ENCODE measurements at places on chromosomes 7 and 10.
A peak's percentile ranks its signal among the peaks of the same experiment; 100 is the strongest.

GRCh38 chr7:78296644-78297371 is 498.2 kb downstream of the PHTF2 start:
- DNase-seq: no peak

- peak; percentile 70 for DNase-seq
These were observed 512 bp upstream of the VIM start for GRCh38 chr10:17227367-17228090.

- DNase-seq: no peak
These were observed 3.1 kb upstream of the SLC13A4 start for GRCh38 chr7:135731131-135731530.

GRCh38 chr7:9776900-9777299 is 1196.8 kb upstream of the PHF14 start:
- DNase-seq: no peak

GRCh38 chr7:45601816-45602540 is 27.8 kb downstream of the ADCY1 start:
- DNase-seq: no peak

GRCh38 chr7:148487912-148488311 is 102.7 kb upstream of the C7orf33 start:
- DNase-seq: no peak

DNA sequence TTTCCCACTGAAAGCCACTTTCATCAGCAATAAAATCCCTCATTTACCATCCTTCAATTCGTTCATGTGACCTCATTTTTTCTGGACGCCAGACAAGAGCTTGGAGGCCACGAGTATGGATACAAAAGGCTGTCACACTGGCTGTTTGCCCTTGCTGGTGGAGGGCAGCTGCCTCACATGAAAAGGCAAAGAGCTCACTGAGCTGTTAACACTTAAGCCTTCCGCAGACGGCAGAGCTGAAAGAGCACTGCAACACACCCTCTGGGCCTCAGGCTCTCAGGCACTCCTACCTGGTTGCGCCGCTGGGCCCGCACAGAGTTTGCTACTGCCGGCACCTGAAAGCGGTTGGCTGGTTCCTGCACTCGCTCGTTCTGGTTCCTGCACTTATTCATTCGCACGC is 193.5 kb downstream of the CFTR start:
- no peak for DNase-seq

- no peak for DNase-seq
These were observed 171.5 kb downstream of the CYP26A1 start for GRCh38 chr10:93245147-93245546.

DNA sequence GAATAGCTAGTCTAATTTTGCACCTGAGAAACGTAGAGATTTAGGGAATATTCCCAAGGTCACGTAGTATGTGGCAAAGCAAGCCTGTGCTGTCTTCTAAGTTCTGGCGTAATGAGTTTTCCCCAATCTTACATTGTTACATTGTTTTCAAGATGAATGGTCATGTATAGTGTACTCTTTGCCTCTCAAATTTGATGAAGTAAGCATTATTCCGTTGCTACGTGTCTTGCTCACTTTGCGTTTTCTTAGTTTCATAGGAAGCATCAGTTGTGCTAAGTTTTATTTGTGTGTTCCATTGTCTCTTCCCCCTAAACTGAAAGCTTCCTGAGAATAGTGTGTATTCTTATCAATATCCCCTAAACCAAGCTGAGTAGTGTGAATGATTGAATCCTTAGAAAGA is 637.6 kb upstream of the C7orf33 start:
- no peak for DNase-seq

DNA sequence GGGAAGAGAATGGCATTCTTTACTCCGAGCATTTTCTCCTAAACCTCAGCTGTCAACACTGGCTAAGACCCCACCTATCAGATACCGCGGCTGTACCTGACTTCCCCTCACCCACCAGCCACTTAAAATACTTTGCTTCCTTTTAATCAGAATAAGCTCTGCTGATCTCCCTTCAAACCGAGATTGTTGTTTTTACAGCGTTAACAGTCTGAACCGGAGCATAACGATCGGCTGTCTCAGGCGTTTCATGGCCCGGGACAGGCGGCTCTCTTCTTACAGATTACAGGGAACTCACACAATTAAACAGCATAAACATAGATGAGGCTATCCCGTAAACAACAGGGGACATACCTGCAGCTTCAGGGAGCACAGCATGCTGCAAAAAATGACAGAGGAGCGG is 174.3 kb upstream of the RNF32 start:
- DNase-seq: no peak

- DNase-seq: no peak
These were observed 281.9 kb downstream of the CAMK1D start for GRCh38 chr10:12631216-12631615.

DNA sequence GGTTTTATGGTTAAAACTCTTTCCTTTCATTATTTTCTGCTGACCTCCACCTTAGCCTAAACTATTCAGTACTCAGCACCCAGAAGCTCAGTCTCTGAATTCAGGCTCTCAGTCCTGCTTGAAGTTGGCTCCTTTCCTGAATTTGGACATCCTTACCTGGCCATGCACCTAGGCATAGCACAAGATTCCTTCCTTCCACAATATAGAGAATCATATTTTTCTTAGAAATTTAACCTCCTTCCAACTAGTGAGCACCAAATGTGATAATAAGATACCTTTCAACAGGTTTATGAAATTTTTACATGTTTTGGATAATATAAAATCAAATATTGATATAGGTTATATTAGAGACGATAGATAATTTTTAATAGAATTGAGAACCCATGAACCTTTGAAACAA is 905.6 kb upstream of the GHITM start:
- no peak for DNase-seq

- DNase-seq: no peak
These were observed 1255.3 kb upstream of the LRRN3 start for GRCh38 chr7:109835577-109835976.

DNA sequence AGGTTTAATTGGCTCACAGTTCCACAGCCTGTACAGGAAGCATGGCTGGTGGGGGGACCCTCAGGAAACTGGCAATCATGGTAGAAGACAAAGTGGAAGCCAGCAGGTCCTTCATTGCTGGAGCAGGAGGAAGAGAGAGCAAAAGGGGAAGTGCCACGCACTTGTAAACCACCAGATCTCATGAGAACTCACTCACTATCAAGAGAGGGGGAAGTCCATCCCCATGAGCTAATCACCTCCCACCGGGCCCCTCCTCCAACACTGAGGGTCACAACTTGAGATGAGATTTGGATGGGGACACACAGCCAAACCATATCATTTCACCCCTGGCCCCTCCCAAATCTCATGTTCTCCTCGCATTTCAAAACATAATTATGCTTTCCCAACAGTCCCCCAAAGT is 171.9 kb upstream of the CACNA2D1 start:
- DNase-seq: no peak

DNA sequence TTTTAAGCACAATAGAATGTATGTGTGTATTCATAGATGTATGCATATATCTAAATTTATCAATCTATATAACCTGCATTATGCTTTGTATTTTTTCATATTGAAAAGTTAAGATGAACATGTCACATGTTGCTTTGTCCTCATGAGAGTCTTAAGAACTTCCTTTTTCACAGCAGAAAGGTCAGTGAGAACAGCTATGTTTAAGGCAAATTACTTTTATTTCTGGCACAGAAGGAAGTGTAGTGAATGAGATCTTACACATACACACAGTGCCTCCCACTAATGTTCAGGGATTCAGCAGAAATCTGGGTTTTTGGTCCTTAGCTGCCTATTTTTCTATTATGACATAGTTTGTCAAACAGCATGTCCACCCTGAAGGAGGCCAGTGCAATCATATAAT is 134.8 kb downstream of the TMEM26 start:
- DNase-seq: no peak

DNA sequence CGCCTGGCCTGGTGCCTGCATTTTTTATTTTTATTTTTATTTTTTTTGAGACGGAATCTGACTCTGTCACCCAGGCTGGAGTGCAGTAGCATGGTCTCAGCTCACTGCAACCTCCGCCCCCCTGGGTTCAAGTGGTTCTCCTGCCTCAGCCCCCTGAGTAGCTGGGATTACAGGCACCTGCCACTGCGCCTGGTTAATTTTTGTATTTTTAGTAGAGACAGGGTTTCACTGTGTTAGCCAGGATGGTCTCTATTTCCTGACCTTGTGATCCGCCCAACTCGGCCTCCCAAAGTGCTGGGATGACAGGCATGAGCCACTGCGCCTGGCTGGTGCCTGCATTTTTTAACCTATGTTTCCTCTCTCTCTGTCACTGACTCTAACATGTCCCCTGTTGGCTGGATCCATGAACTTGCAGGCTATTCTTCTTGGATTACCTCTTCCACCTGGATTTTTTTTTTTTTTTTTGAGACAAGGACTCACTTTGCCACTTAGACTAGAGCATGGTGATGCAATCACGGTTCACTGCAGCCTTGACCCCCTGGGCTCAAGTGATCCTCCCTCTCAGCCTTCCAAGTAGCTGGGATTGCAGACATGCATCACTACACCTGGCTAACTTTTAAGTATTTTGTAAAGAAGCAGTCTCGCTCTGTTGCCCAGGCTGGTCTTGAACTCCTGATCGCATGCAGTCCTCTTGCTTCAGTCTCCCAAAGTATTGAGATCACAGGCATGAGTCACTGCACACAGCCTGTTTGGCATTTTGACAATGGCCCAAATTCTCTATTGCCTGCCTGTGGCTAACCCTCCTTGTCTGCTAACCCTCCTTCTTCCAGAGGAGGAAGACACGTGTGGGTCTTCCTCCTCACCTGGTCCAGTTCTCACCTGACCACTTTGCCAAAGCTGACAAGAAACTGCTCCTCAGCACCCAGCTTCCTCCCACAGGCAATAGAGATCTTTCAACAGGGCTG is 23.0 kb upstream of the PRPF18 start:
- no peak for DNase-seq

DNA sequence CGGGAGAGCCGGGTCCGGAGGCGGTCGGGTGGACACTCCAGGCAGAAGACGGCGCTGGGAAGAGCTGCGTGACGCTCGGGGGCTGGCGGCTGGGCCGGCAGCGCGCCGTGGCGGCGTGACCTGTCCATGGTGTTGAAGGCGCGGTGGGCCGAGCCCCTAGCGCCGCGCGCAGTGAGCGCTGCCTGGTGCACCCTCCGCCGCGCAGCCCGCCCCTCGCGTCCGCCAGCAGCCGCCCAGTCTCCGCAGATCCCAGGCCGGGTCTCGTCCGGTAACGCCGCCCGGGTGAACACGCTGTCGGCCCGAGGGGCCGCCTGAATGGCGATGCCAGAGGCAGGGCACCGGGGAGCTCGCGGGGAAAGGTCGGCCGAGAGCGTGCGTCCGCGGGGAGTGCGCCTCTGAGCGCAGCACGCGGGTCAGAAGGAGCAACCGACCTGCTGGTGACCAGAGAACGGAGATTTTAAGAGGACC is 657 bp upstream of the TMEM178B start:
- peak; percentile 40 for DNase-seq

- DNase-seq: no peak
These were observed 395.6 kb downstream of the TNS3 start for GRCh38 chr7:47186316-47186715.

DNA sequence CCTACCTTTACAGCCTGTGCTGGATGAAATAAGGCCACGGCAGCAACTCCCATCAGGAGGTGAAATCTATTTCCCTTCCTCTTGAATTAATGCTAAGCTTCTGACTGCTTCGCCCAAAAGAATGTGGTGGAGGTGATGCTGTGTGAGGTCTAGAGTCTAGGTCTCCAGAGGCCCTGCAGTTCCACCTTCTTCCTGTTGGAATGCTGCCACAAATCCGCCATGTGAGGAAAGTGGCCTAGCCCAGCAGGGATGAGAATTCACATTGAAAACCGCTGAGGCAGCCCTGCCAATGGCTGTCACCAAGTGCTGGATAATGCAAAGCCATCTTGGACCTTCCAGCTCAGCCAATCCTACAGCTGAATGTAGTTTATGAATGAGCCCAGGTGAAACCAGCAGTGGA is 28.0 kb downstream of the RHOBTB1 start:
- DNase-seq: no peak

DNA sequence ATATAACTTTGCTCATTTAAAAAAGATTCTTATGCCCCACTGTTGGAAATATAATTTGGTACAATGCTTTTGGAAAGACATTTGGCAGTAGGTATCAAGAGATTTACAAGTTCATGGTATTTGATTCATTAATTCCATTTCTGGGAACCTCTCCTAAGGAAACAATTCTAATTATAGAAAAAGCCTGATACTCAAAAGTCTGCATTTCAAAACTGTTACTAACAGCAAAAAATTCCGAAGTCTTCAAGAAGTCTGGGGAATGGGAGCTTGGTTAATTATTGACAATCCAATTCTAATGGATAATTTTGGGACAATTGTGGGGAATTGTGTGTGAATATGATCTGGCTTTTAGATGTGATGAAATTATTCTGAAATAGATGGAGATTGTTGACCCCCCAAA is 59.6 kb downstream of the HDAC9 start:
- DNase-seq: no peak

- DNase-seq: no peak
These were observed 202.7 kb downstream of the HDAC9 start for GRCh38 chr7:18698258-18698734.

GRCh38 chr10:43700306-43700705 is 51.6 kb upstream of the ZNF32 start:
- no peak for DNase-seq

GRCh38 chr7:32221736-32222135 is 151.5 kb upstream of the PDE1C start:
- no peak for DNase-seq

DNA sequence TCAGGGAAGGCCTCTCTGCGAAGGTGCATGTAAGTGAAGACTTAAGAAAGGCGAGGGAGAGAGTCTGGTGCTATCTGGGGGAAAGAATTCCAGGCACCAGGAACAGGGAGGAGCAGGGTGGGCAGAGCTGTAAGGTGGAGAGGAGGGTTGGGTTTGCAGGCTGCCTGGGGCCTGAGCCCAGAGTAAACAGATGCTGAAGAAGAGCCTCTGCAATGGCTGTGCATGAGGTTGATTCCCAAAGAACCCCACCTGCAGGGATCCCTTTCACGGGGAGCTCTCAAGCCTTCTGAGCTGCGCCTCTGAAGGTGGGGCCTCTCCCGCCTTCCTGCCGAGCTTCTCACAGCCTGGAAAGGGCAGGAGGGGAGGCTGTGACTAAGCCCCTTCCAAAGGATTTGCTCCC is 115.1 kb downstream of the RNF216 start:
- DNase-seq: no peak

DNA sequence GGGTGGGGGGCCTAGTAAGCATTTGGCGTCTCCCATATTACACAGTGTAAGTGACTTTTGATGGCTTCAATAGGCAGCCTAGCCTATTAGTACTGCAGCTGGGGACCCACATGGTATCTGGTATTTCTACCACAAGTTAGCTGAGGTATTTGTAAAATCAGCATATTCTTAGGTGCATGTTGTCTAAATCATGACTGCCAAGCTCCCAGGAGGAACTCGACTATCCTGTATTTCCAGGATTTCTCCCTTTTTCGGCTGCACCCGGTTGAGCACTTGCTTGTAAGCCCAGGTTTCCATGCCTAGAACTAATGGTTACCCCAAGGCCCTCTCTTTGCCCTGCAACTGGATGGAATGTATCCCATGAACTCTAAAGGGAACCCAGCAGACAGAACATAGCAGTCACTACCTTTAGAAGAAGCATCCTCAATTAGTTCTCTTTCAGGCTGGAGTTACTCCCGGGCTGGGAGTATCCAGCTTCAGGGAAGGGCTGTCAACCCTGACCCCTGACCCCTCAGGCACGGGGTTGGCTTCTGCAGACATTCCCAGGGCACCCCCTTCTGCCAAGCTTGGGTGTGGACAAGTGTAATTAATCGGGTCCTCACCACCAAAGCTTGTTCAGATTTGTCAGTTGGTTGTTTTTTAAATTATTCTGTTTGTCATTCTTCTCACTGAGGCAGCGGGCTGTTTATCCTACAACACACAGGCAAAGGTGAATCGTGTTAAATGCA is 90.3 kb upstream of the PARD3 start:
- DNase-seq: no peak

Data from GM13977 (cell line).